Esophagus squamous epithelium (tissue), 5 donors: ENCODE measurements at places on chromosomes 2 and 18. TPM values are rescaled to one million over a fixed set of nuclear protein-coding genes. Genes with fewer than 3 reads are reported as not detected.

RAD51AP2 gene
- total RNA-seq = 0.53 TPM

UGT1A3 gene
- 7.6 TPM for total RNA-seq

LYG1 gene
- total RNA-seq = not detected

TTC32 gene
- total RNA-seq = 8.5 TPM

ACMSD gene
- total RNA-seq = not detected

TPO gene
- total RNA-seq = 3.4 TPM

SP5 gene
- not detected for total RNA-seq

HNMT gene
- 5.9 TPM for total RNA-seq

GPR45 gene
- total RNA-seq = not detected

- no peak overlapping the region for H3K27ac ChIP-seq
- no peaks in the 10 kb centered on the region for H3K36me3 ChIP-seq
- H3K27me3 ChIP-seq = no peaks in the 10 kb centered on the region
- no peaks in the 10 kb centered on the region for H3K4me1 ChIP-seq
- no peak for DNase-seq
Observed at GRCh38 chr2:196823750-196824522, 14.8 kb upstream of the C2orf66 start.

DNA sequence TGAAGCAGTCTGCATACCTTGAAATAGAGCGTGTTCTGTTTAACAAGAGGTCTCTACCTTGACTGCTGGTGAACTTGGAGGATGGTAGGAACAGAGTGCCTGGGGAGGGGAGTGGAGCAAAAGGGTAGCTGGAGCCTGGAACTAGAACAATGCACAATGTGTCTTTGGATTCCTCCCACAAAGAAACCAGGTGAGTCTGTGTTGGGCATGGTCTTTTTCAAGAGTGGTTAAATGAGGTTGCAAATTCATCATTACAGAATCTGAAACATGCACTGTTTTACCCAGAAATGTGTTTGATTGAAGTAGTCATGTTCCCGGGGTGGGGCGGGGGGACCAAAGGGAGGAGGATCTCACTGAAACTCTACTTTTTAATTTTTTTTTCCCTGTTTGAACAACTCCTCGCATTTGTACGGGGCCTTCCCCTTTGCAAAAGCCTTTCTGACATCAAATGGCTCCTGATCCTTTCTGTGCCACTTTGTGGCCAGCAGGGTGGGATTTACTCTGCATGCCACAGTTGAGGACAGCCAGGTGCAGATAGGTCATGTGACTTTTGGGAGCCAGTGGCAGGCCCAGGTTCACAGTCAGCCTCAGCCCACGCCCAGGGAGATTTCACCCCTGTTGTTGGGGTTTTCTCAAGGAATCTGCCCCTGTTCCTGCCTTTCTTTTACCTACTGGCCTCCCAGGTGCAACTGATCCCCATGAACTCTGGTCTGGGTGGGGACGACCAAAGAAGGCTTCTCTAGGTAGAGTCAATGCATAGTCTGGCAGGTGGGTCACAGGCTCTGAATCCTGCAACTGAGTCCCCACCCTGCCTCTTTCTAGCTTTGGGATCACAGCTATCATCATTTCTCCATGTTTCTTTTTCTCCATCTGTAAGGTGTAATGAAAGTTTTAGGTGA is 28.2 kb downstream of the MYCN start:
- peaks cover 20% of the 10 kb centered on the region for H3K4me1 ChIP-seq
- H3K4me3 ChIP-seq = no peak overlapping the region
- H3K36me3 ChIP-seq = no peaks in the 10 kb centered on the region

GRCh38 chr18:55250768-55251173 is 291.5 kb upstream of the CCDC68 start:
- no peak overlapping the region for H3K27ac ChIP-seq
- peaks cover 34% of the 10 kb centered on the region for H3K4me1 ChIP-seq
- no peaks in the 10 kb centered on the region for H3K27me3 ChIP-seq
- no peak overlapping the region for H3K4me3 ChIP-seq
- peaks cover 44% of the 10 kb centered on the region for H3K36me3 ChIP-seq
- DNase-seq = no peak

DNA sequence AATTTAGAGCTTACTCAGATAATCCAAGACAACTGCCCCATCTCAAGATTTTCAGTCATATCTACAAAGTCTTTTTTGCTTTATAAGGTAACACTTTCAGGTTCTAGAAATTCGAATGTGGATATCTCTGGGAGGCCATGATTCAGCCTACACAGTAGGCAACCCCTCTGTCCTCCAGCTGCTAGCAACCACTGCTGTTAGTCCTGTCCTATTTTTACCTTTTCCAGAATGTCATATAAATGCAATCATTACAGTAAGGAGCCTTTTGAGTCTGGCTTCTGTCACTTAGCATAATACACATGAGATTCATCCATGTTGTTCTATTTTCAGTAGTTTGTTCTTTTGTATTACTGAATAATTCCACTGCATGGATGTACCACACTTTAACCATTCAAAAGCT is 28.5 kb upstream of the MARCHF7 start:
- no peaks in the 10 kb centered on the region for H3K4me1 ChIP-seq
- no peak for DNase-seq
- no peak overlapping the region for H3K27ac ChIP-seq
- H3K36me3 ChIP-seq = no peaks in the 10 kb centered on the region

- H3K27me3 ChIP-seq = no peaks in the 10 kb centered on the region
- no peak overlapping the region for H3K4me3 ChIP-seq
Observed at GRCh38 chr2:60002183-60002867, 551.1 kb downstream of the BCL11A start.

DNA sequence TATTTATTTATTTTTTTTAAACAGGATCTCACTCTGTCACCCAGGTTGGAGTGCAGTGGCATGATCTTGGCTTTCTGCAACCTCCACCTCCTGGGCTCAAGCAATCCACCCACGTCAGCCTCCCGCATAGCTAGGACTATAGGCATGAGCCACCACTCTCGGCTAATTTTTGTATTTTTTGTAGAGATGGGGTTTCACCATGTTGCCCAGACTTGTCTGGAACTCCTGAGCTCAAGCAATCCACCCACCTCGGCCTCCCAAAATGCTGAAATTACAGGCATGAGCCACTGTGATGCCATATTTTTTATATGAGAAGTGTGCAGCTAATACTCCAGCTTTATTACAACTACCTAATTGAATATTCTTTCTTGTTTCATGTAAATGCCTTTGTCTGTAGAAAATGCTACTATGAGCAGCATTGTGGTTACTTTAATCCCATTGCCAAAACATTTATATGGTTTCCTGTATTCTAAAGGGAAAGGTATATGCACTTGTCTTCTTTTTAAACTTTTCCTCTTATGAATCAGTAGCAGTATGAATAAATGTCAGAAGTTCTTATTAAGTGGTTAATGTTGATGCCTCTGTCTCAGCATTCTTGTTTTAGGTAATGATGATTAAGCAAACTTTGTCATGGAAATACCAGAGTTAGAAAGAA is 9.5 kb upstream of the BCL2L11 start:
- no peak for DNase-seq
- H3K27ac ChIP-seq = no peak overlapping the region
- H3K36me3 ChIP-seq = no peaks in the 10 kb centered on the region
- H3K4me3 ChIP-seq = no peak overlapping the region

GRCh38 chr2:196166876-196167275 is 4.5 kb downstream of the STK17B start:
- peak overlapping the region; percentile 63 for H3K27ac ChIP-seq
- H3K4me1 ChIP-seq = no peaks in the 10 kb centered on the region
- no peaks in the 10 kb centered on the region for H3K27me3 ChIP-seq
- no peak overlapping the region for H3K4me3 ChIP-seq
- peaks cover 10% of the 10 kb centered on the region for H3K36me3 ChIP-seq

- no peaks in the 10 kb centered on the region for H3K36me3 ChIP-seq
- H3K4me1 ChIP-seq = no peaks in the 10 kb centered on the region
- H3K27ac ChIP-seq = no peak overlapping the region
- DNase-seq = no peak
- H3K4me3 ChIP-seq = no peak overlapping the region
- no peaks in the 10 kb centered on the region for H3K27me3 ChIP-seq
Observed at GRCh38 chr2:37550190-37550589, 121.3 kb downstream of the CDC42EP3 start.

- H3K4me1 ChIP-seq = no peaks in the 10 kb centered on the region
- H3K4me3 ChIP-seq = no peak overlapping the region
- DNase-seq = no peak
- no peaks in the 10 kb centered on the region for H3K27me3 ChIP-seq
- no peaks in the 10 kb centered on the region for H3K36me3 ChIP-seq
Observed at GRCh38 chr2:62884514-62884913, 166.1 kb upstream of the OTX1 start.

GRCh38 chr2:68091439-68092034 is 28.7 kb upstream of the C1D start:
- no peaks in the 10 kb centered on the region for H3K4me1 ChIP-seq
- no peaks in the 10 kb centered on the region for H3K27me3 ChIP-seq
- DNase-seq = no peak
- H3K4me3 ChIP-seq = no peak overlapping the region
- H3K36me3 ChIP-seq = no peaks in the 10 kb centered on the region
- no peak overlapping the region for H3K27ac ChIP-seq

- no peak overlapping the region for H3K4me3 ChIP-seq
- no peak overlapping the region for H3K27ac ChIP-seq
- DNase-seq = no peak
- no peaks in the 10 kb centered on the region for H3K4me1 ChIP-seq
Observed at GRCh38 chr2:160538559-160539355, 45.1 kb upstream of the RBMS1 start.

- no peak overlapping the region for H3K27ac ChIP-seq
- H3K4me1 ChIP-seq = no peaks in the 10 kb centered on the region
- DNase-seq = no peak
Observed at GRCh38 chr2:103284750-103285149, 522.9 kb downstream of the TMEM182 start.

- no peaks in the 10 kb centered on the region for H3K4me1 ChIP-seq
- H3K4me3 ChIP-seq = no peak overlapping the region
- no peaks in the 10 kb centered on the region for H3K27me3 ChIP-seq
- no peak for DNase-seq
- H3K36me3 ChIP-seq = no peaks in the 10 kb centered on the region
Observed at GRCh38 chr18:31563778-31564177, 27.9 kb upstream of the TTR start.

DNA sequence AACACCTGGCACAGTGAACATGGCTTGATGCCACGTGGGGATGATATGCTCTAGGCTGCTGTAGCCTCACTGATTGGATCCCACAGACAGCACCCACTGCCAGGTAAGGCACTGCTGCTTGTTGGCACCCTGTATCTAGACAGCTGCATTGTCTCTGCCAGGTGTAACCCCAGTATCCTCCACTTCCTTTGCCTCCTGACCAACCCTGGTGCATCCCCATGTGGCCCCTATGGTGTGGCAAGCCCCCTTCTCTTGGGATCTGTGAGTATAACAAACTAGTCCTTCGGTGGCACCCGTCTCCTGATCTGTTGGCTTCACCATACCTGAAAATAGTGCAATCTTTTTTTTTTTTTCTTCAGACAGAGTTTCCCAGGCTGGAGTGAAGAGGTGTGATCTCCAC is 11.1 kb downstream of the TEX51 start:
- no peaks in the 10 kb centered on the region for H3K27me3 ChIP-seq
- H3K27ac ChIP-seq = no peak overlapping the region
- no peak overlapping the region for H3K4me3 ChIP-seq
- no peaks in the 10 kb centered on the region for H3K4me1 ChIP-seq
- DNase-seq = no peak

GRCh38 chr18:45939236-45939635 is 27.9 kb downstream of the EPG5 start:
- H3K27me3 ChIP-seq = no peaks in the 10 kb centered on the region
- no peak overlapping the region for H3K27ac ChIP-seq
- H3K4me3 ChIP-seq = no peak overlapping the region

GRCh38 chr2:43293744-43294695 is 67.6 kb upstream of the ZFP36L2 start:
- H3K4me3 ChIP-seq = no peak overlapping the region
- H3K27me3 ChIP-seq = no peaks in the 10 kb centered on the region
- H3K36me3 ChIP-seq = peaks cover 4% of the 10 kb centered on the region
- DNase-seq = no peak
- H3K27ac ChIP-seq = peak overlapping the region; percentile 74
- peaks cover 22% of the 10 kb centered on the region for H3K4me1 ChIP-seq

DNA sequence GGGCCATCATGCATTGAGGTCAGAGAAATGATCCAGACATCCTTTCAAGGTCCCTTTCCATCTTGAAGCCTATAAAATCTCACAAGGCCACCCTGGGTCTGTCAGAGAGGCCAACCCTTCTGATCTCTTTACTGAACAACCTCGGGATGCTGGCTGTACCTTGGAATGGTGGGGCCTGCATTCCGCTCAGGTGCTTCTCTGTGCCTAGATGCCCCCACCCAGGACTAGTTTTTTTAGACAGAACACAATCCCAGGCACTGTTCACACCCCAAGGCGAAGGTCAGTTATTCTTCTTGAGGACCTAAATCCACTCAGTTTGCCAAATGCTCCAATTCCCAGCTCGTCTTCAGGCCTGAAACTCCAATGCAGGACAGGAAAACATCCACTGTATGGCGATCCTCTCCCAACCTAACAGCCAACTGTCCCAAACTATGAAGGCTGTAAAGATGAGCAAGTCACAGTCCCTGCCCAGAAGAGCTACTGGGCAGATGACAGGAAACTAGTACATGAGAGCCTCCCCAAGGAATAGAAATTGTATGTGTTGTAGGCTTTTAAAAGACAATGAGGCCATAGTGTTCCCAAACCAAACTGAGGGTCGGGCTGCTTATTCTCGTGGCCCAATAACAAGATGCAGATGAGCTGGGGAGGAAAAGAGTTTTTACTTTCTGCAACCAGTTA is 154.4 kb upstream of the ACAA2 start:
- H3K27me3 ChIP-seq = no peaks in the 10 kb centered on the region
- no peak overlapping the region for H3K4me3 ChIP-seq
- no peaks in the 10 kb centered on the region for H3K36me3 ChIP-seq
- no peak overlapping the region for H3K27ac ChIP-seq

- no peak for DNase-seq
- H3K4me1 ChIP-seq = no peaks in the 10 kb centered on the region
- no peak overlapping the region for H3K27ac ChIP-seq
- no peaks in the 10 kb centered on the region for H3K36me3 ChIP-seq
Observed at GRCh38 chr2:162706770-162707169, 131.8 kb downstream of the KCNH7 start.

- no peak for DNase-seq
- H3K27me3 ChIP-seq = no peaks in the 10 kb centered on the region
- H3K27ac ChIP-seq = no peak overlapping the region
- no peak overlapping the region for H3K4me3 ChIP-seq
Observed at GRCh38 chr2:33891616-33892015, 292.5 kb upstream of the FAM98A start.

GRCh38 chr18:59275406-59275949 is 2.2 kb upstream of the RAX start:
- H3K4me3 ChIP-seq = no peak overlapping the region
- H3K4me1 ChIP-seq = peaks cover 16% of the 10 kb centered on the region
- no peak overlapping the region for H3K27ac ChIP-seq
- H3K27me3 ChIP-seq = peaks cover 25% of the 10 kb centered on the region
- no peaks in the 10 kb centered on the region for H3K36me3 ChIP-seq

- peak overlapping the region; percentile 66 for H3K27ac ChIP-seq
- peaks cover 9% of the 10 kb centered on the region for H3K36me3 ChIP-seq
- H3K4me3 ChIP-seq = no peak overlapping the region
Observed at GRCh38 chr2:37219046-37219445, 12.3 kb downstream of the CEBPZ start.
